ENCODE measurements at places on chromosomes 5 and 9.

GRCh38 chr9:71925834-71926233 lies 14.4 kb downstream of the C9orf85 start:
- DNase-seq: no peak

DNA sequence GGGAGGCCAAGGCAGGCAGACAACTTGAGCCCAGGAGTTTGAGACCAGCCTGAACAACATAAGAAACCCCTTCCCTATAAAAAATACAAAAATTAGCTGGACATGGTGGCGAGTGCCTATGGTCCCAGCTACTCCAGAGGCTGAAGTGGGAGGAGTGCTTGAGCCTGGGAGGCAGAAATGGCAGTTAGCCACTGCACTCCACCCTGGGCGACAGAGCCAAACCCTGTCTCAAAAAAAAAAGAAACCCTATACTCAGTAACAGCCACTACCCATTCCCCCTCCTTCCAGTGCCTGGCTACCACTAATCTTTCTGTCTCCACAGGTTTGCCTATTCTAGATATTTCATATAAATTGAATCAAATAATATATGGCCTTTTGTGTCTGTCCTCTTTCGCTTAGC lies 14.3 kb upstream of the SIL1 start:
- DNase-seq: no peak

- DNase-seq: no peak
Observed at GRCh38 chr5:141713616-141714309, 31.7 kb upstream of the ARAP3 start.

GRCh38 chr9:92463984-92464383 lies 18.3 kb downstream of the ASPN start:
- no peak for DNase-seq

- DNase-seq: no peak
Observed at GRCh38 chr5:73039082-73039481, 81.3 kb upstream of the TMEM171 start.

GRCh38 chr9:108211411-108211955 lies 644.3 kb downstream of the ACTL7B start:
- no peak for DNase-seq

GRCh38 chr5:145683431-145683830 lies 151.7 kb downstream of the PRELID2 start:
- DNase-seq: no peak

DNA sequence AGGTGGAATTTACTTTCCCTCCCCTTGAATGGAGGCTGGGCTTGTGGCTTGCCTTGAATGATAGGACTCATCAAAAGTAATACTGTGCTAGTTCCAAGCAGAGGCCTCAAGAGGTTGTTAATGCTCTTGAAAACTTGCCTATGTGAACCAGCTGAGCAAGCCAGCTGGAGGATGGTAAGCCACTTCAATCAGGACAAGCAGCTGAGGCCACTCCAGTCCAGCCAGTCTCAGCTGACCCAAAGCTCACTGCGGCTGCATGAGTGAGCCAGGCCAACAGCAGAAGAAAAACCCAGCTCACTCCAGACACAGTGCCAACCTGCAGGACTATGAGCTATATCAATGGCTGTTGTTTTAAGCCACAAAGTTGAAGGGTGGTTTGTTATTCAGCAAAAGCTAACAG lies 182.8 kb downstream of the MCTP1 start:
- DNase-seq: no peak

DNA sequence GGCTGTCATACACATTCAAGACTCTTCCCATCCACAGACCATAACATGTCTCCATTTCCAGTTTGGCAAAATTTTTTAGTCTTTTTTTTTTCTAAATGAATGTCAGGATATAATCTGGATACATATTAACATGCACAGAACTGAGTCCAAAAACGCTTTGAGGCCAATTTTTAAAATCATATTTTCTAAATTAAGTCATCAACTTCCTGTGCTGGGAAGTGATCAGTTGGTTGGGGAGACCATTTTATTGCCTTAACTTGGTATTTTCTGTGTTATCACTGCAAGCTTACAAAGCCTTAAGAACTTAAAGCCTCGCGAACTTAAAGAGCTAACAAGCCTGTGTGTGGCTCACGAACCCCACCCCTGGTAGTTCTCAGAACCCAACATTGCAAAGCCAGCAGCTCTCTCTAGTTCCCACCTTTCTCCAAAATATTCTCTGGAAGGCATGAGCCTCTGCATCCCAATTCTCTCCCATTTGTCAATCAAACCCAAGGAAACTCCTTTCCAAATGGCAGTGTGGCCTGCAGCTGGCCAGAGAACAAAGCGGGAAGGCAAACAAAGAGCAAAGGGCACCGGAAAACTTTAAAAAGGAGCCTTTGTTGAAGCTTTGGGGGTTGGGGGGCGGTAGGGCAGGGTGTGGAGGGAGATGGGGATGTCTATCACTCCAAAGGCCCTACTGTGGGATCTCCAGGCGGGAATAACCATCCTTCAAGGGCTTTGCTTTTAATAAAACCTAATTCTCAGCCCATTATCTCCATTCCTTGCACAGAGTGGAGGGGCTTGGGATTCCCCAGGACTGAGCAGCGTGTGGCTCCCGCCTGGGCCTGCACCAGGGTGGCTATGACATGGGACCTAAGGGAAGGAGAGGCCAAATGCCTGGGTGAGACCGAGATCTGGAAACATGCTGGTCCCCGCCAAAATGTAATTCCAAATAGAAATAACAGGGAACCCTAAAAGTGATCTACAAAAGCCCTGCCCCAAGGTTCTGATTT lies 65.0 kb downstream of the ROR2 start:
- DNase-seq: no peak

DNA sequence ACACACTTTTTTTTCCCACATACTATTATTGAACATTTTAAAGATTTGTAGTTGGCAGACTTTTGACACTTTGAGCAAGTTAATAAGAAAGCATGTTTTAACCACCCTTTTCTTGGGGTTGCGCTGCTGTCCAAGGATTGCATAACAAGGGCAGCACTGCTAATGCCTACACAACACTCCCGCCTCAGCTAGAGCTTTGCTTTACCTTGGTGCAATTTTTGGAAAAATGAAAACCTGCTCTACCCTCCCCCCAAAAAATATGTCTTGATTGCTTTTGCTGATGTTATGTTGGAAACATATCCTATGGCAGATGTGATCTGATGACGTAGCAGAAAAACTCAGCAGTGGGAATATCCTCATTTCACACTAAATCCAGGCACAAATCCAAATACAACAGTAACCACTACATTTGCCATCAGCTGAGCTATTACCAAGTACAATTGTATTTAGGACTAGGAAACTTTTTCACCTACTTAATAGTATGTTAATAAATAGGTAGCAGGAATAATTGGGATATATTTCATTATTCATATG lies 51.5 kb downstream of the UBE2R2 start:
- no peak for DNase-seq

GRCh38 chr9:138028596-138028995 lies 151.0 kb downstream of the CACNA1B start:
- DNase-seq: no peak

DNA sequence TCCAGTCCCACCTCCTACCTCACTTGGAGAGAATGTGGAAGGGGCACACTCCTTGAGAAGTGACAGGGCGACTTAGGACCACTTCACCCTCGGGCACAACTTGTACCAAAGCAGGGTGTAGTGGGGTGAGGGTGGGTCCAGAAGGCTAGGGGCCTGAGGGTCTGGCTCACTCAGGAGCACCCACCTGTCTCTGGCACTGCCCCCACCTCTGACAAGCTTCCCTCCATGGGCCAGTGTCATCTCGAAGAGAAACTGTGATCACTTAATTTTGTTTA lies 76.9 kb upstream of the OLFM1 start:
- no peak for DNase-seq

DNA sequence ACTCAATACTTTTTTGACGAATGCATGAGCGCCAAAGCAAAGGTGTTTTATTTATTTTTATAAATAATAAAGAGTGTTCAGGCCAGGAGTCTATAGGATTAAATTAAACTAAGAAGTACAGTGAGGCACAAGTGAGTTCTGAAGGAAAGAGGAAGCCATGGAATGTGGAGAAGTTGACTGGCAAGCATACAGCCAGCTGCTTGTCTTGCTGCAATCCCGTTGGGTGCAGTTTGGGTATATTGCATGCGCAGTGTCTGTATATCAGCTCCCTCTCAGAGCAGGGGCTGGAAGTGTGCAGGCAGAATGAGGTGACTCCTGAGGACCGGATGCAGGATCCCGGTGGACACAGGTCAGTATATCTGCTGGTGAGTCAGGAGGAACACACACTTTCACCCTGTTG lies 315.6 kb downstream of the ZSWIM6 start:
- DNase-seq: no peak

- no peak for DNase-seq
Observed at GRCh38 chr5:116567106-116567505, 7.5 kb downstream of the SEMA6A start.

GRCh38 chr5:132058646-132059042 lies 1.8 kb upstream of the IL3 start:
- no peak for DNase-seq

DNA sequence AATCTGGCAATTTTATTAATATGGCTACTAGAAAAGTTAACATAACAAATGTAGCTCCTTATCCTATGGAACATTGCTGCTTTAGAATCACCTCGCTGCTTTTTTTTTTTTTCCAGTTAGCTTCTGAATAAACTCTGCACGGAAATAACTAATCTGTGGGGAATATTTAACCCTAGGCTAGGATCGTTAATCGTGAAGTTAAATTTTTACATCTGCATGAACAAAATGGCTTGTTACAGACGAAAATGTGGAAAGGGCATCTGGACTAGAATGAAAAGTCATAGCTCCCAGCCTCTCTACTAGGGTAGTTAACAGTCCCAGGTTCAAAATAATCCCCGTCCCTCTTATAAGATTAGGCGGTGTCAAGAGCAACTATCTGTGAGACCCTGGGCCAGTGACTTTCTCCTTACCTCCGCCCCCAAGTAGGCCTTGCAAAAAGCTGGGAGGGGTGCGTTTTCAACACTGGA lies 470 bp upstream of the SLC22A5 start:
- DNase-seq: no peak

DNA sequence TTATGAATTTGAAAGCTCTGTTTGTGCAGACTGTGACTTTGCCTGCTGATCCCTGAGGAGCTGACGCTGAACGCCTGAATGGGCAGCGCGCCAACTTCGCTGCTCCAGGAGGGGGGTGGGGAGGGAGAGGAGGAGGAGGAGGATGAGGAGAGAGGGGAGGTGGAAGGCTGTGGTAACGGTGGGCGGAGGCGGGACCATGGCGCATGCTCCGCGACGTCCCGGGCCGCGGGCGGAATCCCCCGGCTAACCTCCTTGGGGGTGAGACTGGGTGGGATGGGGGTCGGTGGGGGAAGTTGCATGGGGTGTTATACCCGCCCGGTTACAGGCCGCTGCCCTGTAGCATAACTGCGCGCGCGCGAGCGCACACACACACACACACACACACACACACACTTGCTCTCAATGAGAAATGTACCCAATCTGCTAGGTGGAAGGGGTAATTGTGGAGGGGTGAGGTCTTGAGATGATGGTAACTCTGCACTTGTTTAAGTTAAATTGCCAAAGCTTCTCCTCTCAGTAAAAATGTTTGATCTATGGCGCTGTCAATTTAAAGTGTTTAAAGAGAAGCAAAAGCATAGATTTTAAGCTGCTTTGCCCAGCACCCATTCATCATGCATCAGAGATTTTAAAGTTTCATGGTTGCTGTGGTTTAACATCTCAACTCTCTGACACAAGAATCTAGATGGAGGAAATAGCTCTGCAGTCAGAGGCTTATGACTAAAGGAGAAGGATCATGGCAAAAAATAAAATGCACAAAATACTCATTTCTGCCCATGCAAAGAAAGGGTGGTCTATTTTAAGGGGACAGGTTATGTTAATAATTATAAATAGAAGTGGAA lies 76.6 kb upstream of the TBCA start:
- no peak for DNase-seq

DNA sequence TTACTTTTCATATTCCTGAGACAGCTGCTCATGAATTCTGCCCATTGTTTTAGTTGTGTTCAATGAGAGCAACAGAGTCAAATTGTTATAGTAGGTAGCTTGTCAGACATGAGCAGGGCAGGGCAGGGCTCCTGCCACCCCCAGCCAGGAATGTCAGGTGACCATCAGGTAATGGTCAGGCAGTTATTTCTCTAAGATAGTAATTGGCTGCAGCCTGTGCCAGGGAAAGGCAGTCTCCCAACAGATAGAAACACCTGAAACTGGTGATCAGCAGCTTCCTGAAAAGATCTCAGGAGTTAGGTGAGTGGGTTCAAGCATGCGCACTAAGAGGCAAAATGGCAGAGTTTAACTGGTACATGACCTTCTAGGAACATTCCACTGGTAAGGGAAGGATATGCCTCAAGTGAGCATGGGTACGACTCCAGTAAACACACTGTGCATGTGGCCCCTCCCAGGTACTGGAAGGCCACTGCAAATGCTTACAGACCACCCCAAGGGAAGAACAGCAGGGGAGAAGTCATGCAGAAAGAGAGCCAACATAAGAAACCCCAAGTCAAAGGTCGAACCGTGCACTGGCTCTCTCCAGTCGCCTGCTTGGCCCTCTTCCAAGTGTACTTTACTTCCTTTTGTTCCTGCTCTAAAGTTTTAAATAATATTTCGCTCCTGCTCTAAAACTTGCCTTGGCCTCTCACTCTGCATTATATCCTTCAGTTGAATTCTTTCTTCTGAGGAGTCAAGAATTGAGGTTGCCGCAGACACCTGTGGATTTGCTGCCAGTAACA lies 25.1 kb downstream of the CARTPT start:
- DNase-seq: no peak

DNA sequence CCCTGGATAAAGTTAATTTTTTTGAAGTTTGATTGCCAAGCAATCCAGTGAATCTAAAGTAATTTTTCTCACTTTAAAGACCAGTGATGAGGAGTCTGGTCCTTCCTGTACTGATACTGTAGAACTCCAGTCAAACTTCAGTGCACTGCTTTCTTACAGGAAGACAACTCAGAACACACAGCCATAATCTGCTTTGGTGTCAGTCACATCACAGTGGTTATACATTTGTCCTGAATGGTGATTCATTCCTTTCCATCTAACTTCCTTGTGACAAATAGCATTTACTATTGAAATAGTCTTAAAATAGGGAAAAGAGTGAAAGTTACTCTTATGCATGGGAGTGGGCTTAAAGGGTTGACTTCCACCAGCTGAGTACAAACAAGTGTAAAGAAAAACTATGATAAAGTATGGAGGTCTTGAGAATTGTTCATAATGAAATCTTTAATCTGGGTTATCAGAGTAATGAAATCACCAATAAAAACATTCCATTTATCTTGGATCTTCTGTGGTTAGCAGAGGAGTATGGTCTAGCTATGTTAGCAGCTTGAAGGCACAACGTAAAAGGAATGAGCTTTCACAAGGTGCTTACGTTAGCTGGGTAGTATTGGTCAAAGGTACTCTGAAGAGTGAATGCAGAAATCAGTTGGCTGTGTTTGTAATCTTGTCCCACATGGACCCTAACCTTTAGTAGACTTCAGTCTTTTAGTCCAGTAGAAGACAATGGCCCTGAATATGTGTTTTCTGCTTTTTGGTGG lies 41.5 kb downstream of the DCP2 start:
- DNase-seq: no peak

DNA sequence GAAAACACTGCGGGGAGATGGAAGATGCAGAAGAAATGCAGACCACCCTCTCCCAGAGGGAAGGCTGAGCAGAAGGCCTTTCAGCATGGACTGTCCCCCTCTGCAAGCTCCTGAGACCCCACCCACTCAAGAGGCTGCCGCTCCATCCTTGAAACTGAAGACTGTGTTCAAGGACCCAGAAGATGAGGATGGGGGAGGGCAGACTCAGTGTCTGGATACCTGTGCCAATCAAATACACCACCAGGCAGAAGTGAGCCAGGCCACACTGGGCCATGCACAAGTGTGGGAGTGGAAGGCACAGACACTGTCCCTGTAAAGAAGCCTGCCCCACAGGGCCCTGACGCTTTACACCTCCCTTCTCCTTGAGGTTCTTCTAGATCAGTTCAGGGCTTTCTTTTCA lies 40.0 kb upstream of the IPPK start:
- no peak for DNase-seq

GRCh38 chr9:107308461-107308860 lies 25.4 kb downstream of the RAD23B start:
- DNase-seq: no peak

All from bone marrow (tissue), 2 donors.